HAP-1 (cell line): ENCODE measurements at places on chromosomes 13 and 19.

DNA sequence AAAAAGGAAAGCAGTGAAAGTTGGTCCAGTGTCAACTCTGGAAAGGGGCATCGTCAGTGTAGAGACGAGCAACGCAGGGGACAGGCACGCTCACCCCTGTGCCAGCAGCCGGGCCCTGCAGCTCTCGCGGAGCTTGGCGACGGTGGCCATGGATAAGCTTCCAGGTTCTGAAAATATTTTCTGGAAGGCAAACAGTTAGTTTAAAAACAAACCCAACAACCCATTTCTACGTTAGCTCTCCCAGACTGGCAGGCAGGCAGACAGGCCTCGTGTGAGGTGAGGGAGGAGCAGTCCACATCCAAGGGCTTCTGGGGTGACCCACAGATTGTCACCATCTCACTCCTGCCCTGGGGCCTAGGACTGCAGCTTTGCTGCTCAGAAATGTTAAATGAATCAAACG is 27.4 kb downstream of the LAMP1 start:
- no peak for DNase-seq

GRCh38 chr19:16698914-16699313 is 20.7 kb upstream of the NWD1 start:
- no peak for DNase-seq

DNA sequence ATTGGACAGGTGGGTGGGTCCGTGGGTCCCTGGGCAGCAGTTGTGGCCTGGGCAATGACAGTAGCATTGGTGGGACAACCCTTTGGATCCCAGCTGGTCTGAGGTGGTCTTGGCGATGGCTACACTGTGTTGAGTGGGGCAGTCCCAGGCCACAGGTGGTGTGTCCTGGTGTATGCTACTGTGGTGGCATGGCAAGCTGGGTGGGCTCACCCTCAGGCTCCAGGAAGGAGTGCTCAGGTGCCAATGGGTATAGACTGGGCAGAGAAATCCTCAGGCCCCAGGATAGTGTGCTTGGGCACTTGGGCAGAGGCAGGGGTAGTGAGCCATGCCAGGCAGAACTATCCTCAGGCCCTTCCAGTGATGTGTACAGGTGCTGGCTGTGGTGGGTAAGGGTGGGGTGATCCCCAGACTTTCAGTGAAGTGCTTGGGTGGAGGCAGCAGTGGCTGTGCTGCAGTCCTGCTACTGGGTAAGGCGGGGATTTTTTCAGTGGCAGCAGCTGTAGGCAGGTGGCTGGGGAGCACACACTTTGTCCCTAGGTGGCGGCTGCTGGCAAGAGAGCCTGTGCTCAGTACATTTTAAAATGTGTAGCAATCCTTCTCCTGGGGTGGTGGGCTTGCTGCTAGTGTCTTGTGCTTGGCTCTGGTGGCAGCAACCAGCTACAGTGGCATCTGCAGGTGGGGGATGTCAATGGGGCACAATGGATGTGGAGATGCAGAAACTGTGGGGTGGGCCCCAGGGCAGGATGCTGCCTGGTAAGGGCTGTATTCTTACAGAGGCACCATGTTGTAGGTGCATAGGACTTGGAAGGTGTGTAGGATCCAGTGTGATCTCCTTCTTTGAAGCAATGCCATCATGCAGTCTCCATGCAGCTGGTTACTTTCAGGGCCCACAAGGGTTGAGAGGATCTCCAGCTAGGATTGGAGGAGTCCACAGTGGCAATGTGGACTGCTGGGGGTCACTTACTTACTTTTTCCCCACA is 64.9 kb downstream of the DNAJC3 start:
- DNase-seq = no peak

DNA sequence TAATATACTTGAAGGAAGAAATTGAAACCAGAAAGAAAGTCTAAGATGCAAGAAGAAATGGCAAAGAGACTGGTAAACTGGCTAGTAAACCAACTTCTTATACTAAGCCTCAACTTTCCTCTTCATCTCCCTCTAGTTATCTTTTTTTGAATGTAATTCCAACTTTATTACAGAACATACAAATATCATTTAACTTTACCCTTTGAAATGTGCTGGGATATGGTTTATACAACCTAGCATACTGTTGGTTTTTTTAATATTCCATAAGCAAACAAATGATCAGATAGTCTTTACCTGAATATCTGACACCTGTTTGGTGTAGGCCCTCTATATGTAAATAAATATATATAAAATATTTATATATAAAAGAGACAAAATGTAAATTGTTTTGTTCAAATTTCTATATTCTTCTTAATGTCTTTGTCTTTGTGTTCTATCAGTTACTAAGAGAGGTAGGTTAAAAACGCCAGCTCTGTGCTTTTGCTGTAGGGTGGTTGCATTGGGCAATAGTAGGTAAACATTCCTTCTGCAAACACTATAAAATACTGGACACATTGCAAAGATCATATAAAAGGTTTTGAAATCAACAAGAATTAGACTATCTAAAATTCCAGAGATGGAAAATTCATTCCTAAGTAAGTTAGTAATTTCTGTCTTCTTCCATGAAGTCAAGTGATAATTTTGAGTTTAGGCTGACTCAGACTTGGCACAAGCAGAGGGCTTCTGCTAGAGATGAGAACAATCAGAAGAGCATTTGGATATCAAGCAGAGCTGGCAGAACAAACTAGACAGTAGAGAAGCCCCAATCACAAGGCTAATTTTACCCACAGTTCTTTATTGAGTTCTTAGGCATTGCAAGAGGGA is 383.3 kb downstream of the RFC3 start:
- DNase-seq = no peak

DNA sequence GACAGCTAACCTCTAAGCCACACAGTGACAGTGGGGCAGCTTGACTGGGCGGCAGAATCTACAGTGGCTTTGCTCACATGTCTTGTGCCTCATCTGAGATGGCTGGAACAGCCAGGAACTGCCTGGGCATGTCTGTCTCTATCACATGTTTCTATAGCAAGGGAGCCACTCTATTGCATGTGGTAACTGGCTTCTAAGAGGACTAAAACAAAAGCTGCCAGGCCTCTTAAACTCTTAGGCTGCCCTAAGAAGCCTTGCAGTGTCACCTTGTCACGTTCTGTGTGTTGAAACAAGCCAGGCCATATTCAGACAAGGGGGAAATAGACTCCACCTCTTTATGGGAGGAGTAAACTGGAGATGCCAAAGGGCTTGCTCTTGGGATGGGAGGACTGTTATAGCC is 122.9 kb upstream of the MAB21L1 start:
- DNase-seq = no peak

DNA sequence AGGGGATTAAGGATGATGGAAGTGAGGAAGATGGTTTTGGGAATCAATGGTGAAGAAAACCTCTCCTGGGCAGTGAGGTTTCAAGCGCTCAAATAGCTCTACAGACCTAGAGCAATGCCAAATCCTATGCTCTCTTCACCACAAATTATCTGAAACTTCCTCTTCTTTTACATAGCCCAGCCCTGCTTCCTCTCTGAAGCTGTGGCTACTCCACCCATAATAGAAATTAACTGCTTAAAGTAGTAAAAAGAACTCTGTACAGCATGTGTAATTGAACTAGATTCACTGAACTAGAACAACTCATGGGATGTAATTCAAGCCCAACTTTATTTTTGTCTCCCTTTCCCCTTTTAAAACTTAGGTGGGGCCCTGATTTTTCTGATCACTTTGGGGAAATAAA is 20.4 kb upstream of the IFT88 start:
- no peak for DNase-seq

DNA sequence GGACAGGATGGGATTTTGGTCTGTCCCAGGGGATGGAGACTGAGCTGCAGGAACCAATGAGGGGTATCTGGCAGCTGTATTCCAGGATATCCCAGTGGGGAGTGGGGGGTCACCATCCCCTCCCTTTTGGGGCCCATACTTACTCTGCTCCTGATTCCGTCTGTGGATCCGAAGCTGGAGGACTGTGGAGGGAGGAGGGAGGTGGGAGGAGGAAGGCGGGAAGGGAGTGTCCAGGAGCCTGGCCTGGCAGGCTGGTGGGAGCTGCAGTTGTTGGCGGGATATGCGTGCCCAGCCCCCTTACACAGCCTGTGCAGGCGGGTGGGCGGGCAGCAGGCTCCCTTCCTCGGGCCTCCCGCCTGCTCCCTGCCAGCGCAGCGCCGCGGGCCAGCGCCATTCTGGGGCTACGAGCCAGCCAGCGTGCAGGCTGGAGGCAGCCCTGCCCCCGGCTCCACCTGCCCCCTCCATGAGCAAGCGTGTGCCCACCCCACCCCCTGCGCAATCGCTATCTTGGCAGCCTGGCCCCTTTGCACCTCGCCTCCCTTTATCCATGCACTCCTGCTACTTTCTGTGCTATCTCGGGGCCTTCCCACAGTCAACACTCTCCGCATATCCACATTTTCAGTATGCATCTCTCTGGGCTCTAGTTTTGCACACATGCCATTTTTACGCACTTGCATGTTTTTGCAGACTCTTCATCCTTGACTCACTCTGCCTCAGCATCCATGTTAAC is 2.8 kb downstream of the MAMSTR start:
- peak; percentile 38 for DNase-seq

DNA sequence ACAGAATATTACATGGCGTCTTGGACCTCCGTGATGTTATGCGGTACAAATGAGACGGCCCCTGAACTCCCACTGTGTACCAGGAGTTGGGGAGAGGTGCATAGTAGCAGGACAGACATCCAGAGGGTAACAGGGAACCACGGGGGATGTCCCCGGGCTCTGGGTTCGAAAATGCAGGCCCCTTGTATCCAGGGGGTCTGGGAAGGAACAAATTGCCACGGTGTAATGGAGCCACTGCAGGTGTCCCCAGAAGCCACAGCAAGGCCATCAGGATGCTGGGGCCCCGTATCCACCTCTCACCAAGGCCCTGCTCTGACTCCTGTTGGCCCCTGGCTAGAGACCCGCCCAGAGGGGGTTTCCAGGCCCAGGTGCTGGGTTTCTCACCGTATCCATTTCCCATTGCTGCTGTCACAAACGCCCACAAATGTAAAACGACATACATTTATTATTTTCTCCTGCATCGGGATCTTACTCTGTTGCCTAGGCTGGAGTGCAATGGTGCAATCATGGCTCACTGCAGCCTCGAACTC is 77.8 kb downstream of the INSR start:
- DNase-seq = no peak

GRCh38 chr13:63446329-63446728 is 2030.7 kb upstream of the PCDH20 start:
- no peak for DNase-seq

DNA sequence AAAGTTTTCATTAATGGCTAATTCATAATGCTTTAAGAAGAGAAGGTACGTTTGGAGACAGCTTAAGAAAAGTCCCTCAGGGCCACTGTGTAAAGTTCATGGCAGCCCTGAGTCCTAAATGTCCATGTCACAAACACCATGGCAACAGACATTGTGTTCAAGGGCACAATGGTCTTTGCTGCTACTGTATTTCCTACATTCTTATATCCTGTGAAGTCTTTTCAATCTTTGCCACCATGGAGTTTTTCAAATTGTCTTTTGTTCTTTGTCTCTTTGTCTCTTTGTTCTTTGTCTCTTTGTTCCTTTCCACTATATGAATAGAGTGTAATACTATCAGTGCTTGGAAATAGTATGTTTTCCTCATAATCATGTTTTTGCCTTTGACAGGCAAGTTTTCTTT is 178.8 kb downstream of the VWA8 start:
- peak; percentile 72 for DNase-seq

- DNase-seq = no peak
Observed at GRCh38 chr19:17327654-17328516, 6.8 kb downstream of the ANO8 start.

GRCh38 chr13:99656844-99657381 is 155.6 kb downstream of the TM9SF2 start:
- no peak for DNase-seq

DNA sequence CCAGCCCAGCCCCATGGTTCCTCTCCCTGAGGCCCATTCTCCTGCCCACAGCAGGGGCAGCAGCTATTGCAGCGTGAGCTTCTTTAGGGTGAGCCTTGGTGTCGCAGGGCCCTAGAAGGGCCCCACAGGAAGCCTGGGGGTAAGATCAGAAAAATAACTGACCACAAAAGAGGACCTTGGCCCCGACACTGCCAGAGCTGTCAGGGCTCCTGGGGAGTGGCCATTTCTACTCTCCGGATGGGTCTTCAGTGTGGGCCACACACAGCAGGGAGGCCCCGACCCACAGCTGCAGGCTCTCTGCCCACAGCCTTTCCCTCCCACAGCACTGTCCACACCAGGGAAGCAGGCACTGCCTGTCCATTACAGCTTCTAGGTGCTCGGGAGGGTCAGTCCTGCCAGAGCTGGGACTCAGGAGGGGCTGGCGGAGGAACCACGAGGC is 3.5 kb upstream of the SIGLEC8 start:
- DNase-seq = no peak

- DNase-seq = no peak
Observed at GRCh38 chr19:30877661-30878113, 471.5 kb downstream of the TSHZ3 start.

GRCh38 chr13:105364191-105364590 is 1171.3 kb downstream of the EFNB2 start:
- no peak for DNase-seq

GRCh38 chr13:50228527-50228926 is 213.3 kb downstream of the KCNRG start:
- no peak for DNase-seq

- no peak for DNase-seq
Observed at GRCh38 chr19:1360126-1360817, 23.4 kb upstream of the NDUFS7 start.

GRCh38 chr13:98791611-98792010 is 39.1 kb upstream of the SLC15A1 start:
- no peak for DNase-seq
